WTC11 (cell line): ENCODE measurements at places on chromosomes 5 and 9.

DNA sequence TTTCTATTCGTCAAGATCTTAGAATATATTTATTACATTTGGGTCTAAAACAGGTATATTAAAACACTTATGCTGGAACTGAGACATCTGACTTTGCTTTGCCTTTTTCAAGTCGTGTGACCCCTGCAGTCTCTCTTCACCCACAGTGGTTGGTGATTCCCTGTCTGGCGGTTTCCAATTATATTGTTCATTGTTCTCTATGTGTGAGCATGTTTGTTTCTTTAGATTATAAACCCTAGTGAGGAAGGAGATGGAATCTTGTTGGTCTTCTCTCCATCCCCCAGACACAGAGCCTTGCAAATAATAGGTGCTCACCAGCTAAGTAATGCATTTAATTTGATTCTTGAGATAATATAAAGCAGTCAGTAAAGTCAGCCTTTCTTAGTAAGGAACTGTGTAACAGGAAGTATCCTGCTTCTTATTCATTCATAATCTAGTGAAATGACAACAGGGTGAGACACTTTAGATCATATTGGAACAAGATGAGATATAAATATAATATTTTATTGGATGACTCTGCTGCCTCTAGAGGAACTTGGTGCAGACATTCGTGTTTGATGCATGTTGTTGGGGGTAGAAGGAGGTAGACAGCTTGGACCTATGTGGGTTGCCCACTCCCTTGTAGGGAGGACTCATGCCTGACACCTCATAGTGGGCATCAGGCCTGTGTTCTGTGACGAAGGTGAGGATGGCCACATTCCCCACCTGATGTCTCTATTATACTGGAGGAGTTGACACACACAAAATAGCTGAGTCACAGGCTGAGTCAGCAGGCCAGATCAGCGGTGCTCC, 88.1 kb downstream of the FGF1 start:
- peak overlapping the region; percentile 75; the same call in 1 of the 2 replicates for H3K27ac ChIP-seq
- H3K4me1 ChIP-seq = peaks cover 25% of the 10 kb centered on the region
- no peaks in the 10 kb centered on the region for H3K27me3 ChIP-seq
- peak; percentile 35 for DNase-seq

DNA sequence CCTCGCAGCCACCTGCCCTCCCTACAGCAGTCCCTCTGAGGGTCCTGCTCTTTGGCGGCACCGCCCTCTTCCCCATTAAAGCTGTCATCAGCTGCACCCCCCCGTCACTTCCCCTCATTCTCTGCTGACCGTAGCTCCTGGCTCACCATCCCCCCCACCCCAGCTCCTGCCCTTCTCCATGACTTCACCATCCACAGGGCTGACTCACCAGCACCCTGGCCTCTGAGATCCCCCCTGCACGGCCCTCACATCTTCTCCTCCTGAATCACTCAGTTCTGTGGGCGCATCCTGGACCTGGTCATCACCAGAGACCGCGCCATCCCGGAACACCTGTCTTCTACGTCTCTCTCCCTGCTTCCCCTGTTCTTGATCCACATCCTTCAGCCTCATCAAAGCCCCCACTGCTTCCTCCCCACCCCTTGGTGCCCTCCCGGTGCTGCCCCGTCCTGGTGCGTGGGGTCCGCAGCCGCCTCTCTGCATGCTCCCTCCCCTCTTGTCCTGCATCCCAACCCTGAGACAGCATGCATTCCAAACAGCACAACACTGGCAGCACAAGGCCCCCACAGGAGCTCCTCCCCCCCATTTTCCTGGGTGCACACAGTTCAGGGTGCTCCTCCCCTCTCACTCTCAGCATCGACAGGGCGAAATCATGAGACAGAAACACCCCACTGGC, 12.9 kb downstream of the FLT4 start:
- no peaks in the 10 kb centered on the region for H3K36me3 ChIP-seq
- no peak overlapping the region for H3K27ac ChIP-seq
- peak; percentile 7 for DNase-seq
- H3K4me1 ChIP-seq = 0 out of 2 replicates have a peak, but pooled peaks cover 6% of the 10 kb centered on the region

DNA sequence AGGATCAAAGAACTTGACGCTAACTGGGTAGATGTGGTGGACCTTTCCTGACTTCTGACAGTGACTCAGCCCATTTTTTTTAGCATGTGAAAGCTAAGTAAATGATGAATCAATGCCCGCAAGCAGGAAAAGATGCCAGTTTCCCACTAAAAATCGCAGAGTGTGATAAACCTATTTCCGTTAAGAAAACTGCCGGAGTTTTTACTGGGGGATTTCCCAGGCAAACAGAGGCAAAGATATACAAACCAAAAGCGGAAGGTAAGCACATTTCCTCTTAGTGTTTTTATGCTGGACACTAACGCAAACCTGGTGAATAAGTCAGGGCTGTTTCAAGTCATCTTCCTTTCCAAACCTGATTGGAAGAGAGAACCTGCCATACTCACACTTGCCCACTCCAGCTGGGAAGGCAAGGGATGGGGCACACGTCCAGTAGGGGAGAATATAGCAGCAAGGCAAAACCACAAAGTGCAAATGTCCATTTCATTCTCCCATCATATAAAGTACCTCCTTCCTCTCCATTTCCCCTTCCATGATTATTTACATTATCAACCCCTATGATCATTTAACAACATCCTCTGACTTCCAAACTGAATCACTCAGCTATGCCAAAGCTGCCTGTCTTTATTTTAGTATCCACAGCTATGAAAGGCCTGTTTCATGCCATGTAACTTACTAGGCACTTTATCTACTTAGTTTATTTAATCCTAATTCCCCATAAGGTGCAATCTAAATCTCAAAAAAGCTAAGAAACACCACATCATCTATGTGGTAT, 349.7 kb upstream of the RFX3 start:
- H3K27me3 ChIP-seq = no peaks in the 10 kb centered on the region
- H3K27ac ChIP-seq = peak overlapping the region; percentile 61; the same call in 1 of the 2 replicates
- DNase-seq = no peak
- peaks cover 20% of the 10 kb centered on the region for H3K36me3 ChIP-seq
- H3K4me3 ChIP-seq = no peak overlapping the region

DNA sequence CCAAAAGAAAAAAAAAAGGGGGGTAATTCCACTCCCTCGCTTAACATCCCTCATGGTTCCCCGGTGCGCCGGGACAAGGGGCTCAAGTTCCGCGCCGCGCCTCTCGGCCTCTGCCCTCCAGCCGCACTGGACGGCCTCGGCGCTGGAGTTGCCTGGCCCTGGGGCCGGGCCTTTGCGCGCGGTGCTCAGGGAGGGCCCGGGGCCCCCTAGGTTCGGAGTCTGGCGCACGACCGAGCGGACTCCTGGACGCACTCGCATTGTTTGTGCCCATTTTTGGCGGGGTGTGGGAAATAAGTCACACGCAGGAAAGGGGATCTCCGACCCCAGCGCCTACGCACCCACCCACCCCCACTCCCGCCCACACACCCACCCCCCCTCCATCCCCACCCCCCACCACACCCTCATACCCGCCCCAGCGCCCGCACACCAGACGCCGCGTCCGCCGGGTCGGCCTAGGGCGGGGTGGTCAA, 381 bp downstream of the MED22 start:
- H3K27ac ChIP-seq = no peak overlapping the region
- peak; percentile 34 for DNase-seq
- H3K4me3 ChIP-seq = peak overlapping the region; percentile 99
- H3K27me3 ChIP-seq = no peaks in the 10 kb centered on the region; the same call in 1 of the 2 replicates
- H3K4me1 ChIP-seq = peaks cover 26% of the 10 kb centered on the region
- H3K36me3 ChIP-seq = peaks cover 76% of the 10 kb centered on the region

- no peaks in the 10 kb centered on the region for H3K36me3 ChIP-seq
- no peak overlapping the region for H3K4me3 ChIP-seq
- no peaks in the 10 kb centered on the region for H3K4me1 ChIP-seq
- no peaks in the 10 kb centered on the region for H3K27me3 ChIP-seq
These were observed 23.2 kb downstream of the GLRX start for GRCh38 chr5:95799191-95799835.

- H3K4me3 ChIP-seq = no peak overlapping the region
- no peaks in the 10 kb centered on the region for H3K27me3 ChIP-seq
- DNase-seq = no peak
- no peak overlapping the region for H3K27ac ChIP-seq
- H3K4me1 ChIP-seq = no peaks in the 10 kb centered on the region
These were observed 21.6 kb upstream of the C1QTNF3 start for GRCh38 chr5:34064656-34065055.

GRCh38 chr9:110115341-110115820, 92.6 kb downstream of the C9orf152 start:
- no peak overlapping the region for H3K4me3 ChIP-seq
- H3K27me3 ChIP-seq = no peaks in the 10 kb centered on the region
- H3K4me1 ChIP-seq = peaks cover 73% of the 10 kb centered on the region
- no peak for DNase-seq

DNA sequence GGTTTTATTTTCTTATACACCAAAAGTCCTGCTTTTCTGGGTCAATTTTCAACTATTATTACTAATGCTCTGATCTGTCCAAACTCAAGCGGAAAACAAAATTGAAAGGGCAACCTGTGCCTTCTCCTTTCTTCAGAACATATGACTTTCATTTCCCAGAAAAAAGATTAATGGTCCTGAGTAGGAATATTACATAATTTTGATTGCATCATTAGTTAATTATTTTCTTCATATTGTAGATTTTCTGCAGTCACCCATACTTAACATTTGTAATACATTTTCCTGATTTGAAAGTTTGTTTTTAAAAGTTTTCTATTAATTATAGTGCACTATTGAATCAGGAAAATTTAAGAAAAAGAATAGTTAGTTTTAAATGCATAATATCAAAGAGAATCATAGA, 1.7 kb upstream of the PCDHB8 start:
- no peak overlapping the region for H3K27ac ChIP-seq
- DNase-seq = no peak
- no peaks in the 10 kb centered on the region for H3K4me1 ChIP-seq
- H3K4me3 ChIP-seq = no peak overlapping the region
- H3K27me3 ChIP-seq = no peaks in the 10 kb centered on the region

- no peak overlapping the region for H3K27ac ChIP-seq
- DNase-seq = no peak
- H3K4me3 ChIP-seq = no peak overlapping the region
- H3K27me3 ChIP-seq = no peaks in the 10 kb centered on the region
These were observed 12.0 kb downstream of the RUSC2 start for GRCh38 chr9:35501946-35502345.

DNA sequence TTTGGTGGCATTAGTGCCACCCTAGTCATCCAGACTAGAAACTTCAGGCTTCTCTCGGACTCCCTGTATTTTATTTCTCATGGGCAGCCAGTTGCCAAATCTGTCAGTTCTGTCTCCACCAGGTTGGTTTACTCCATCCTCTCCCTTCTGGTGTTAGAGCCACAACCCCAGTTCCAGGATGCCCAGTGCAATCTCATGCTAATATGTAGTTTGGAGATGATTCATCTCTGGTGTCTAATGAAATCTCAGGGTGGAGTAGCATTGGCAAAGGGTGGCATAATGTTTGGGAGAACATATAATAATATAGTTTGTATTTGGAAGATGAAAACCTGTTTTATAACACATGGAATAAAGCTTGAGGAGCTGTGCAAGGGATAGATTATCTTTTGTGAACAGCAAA, 30.2 kb downstream of the SLC46A2 start:
- H3K36me3 ChIP-seq = peaks cover 14% of the 10 kb centered on the region; the same call in 1 of the 2 replicates
- no peak overlapping the region for H3K4me3 ChIP-seq
- no peak for DNase-seq
- no peaks in the 10 kb centered on the region for H3K27me3 ChIP-seq
- no peak overlapping the region for H3K27ac ChIP-seq

GRCh38 chr5:765948-766631, 18.4 kb downstream of the ZDHHC11B start:
- no peak for DNase-seq
- H3K27me3 ChIP-seq = 0 out of 2 replicates have a peak, but pooled peaks cover 2% of the 10 kb centered on the region
- H3K36me3 ChIP-seq = peaks cover 18% of the 10 kb centered on the region
- no peak overlapping the region for H3K4me3 ChIP-seq
- H3K27ac ChIP-seq = no peak overlapping the region

- H3K4me1 ChIP-seq = no peaks in the 10 kb centered on the region
- no peaks in the 10 kb centered on the region for H3K36me3 ChIP-seq
- DNase-seq = no peak
These were observed 62.5 kb upstream of the CXCL14 start for GRCh38 chr5:135641319-135641718.

GRCh38 chr5:23411200-23411599, 96.2 kb upstream of the PRDM9 start:
- no peak overlapping the region for H3K4me3 ChIP-seq
- peaks cover 4% of the 10 kb centered on the region for H3K36me3 ChIP-seq
- no peak overlapping the region for H3K27ac ChIP-seq
- DNase-seq = no peak
- no peaks in the 10 kb centered on the region for H3K27me3 ChIP-seq

- no peaks in the 10 kb centered on the region for H3K27me3 ChIP-seq
- H3K27ac ChIP-seq = no peak overlapping the region
- no peak for DNase-seq
- no peaks in the 10 kb centered on the region; the same call in 1 of the 2 replicates for H3K4me1 ChIP-seq
- no peaks in the 10 kb centered on the region for H3K36me3 ChIP-seq
These were observed 334.7 kb downstream of the ACTL7B start for GRCh38 chr9:108521063-108521590.

GRCh38 chr5:58924306-58924705, 341.4 kb downstream of the RAB3C start:
- no peak overlapping the region for H3K4me3 ChIP-seq
- H3K27me3 ChIP-seq = peaks cover 74% of the 10 kb centered on the region
- DNase-seq = no peak
- no peaks in the 10 kb centered on the region for H3K36me3 ChIP-seq
- H3K27ac ChIP-seq = no peak overlapping the region

GRCh38 chr9:100227636-100228035, 125.1 kb downstream of the TEX10 start:
- H3K27me3 ChIP-seq = no peaks in the 10 kb centered on the region
- H3K27ac ChIP-seq = no peak overlapping the region
- no peak for DNase-seq
- H3K4me1 ChIP-seq = no peaks in the 10 kb centered on the region
- peaks cover 10% of the 10 kb centered on the region for H3K36me3 ChIP-seq

- DNase-seq = no peak
- H3K4me1 ChIP-seq = peaks cover 19% of the 10 kb centered on the region
- no peak overlapping the region for H3K27ac ChIP-seq
- H3K4me3 ChIP-seq = no peak overlapping the region
- no peaks in the 10 kb centered on the region for H3K36me3 ChIP-seq
- peaks cover 10% of the 10 kb centered on the region for H3K27me3 ChIP-seq
These were observed 37.7 kb upstream of the STXBP1 start for GRCh38 chr9:127574072-127574993.

DNA sequence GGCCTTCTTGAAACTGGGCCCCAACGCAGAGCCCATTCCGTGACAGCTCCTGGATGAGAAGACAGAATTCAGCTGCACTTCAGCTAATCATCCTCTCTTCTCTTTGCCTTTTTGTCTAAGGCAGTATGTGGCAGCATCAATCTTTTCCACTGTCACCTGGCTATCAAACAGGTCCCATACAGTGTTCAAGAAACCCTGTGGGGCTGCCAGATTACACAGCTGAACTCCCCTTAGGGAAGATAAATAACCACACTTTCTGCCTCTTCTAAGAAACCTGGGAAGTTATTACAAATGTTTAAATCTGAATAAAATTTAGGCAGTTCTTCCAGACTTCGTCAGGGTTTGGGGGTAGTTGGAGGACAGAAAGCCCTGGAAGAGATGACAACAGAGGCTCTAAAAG, 61.0 kb downstream of the SPEF2 start:
- H3K27ac ChIP-seq = no peak overlapping the region
- no peaks in the 10 kb centered on the region for H3K36me3 ChIP-seq
- peaks cover 11% of the 10 kb centered on the region for H3K4me1 ChIP-seq
- no peak for DNase-seq
- H3K4me3 ChIP-seq = no peak overlapping the region
